ENCODE measurements at places on chromosomes 13 and 19.
A peak's percentile ranks its signal among the peaks of the same experiment; 100 is the strongest.

DNA sequence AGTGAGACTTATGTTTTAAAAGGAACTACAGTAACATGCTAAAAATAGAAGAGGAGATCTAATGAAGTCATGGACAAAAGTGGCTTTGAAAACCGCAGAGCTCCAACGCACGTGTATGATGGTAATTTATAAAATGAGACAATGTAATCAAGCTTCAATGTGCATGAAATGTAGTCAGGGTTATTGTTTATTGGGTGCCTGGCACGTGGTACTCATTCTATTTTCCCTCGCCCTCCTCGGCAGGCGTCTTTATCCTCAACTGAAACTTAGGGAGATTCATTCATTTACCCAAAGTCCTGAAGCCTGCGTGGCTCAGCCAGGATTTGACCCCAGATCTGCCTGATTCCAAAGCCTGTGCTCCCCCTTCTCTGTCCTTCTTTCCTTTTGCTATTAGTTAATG is 79.8 kb downstream of the CHST8 start:
- DNase-seq = no peak

- no peak for DNase-seq
Observed at GRCh38 chr19:45172173-45172572, 5.9 kb downstream of the TRAPPC6A start.

- DNase-seq = no peak
Observed at GRCh38 chr19:33375837-33376159, 2.3 kb downstream of the CEBPG start.

DNA sequence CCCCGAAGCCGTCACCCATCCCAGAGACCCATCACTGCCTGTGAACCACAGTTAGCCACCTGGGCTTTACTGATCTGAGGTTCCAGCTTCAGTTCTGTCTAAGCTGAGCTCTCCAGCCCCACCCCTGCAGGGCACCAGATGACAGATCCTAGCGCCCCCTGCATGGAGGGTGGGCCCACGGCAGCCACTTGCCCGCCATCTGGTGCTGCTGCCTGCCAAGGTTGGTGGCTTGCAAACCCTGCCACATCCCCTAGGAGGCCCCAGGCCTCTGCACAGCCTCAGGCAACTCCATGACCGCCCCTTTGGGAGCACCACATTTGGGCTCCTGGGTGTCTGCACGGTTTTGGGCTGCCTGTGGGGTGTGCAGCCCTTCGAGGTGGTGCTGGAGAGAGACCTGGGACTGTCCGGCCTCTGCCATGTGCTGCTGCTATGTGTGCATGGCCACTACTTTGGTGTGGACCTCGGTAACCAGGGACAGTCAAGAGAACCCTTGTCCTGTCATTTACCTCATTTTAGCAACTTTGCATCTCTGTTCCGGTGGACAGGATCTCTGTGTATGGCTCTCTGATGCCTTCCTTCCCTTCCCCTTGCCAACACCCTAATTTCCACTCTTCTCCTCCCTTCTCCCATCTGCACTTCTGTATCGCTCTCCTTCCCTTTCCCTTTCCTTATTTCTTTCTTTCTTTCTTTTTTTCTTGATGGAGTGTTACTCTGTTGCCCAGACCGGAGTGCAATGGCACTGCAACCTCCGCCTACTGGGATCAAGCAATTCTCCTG is 17.4 kb upstream of the SDHAF1 start:
- DNase-seq = peak; percentile 75

GRCh38 chr19:7943444-7944176 is at the start of gene TIMM44:
TSS of gene TIMM44 (minus strand) at chr19:7943666. CDS start at chr19:7943651, 15 bp downstream.
- peak; percentile 99 for DNase-seq

DNA sequence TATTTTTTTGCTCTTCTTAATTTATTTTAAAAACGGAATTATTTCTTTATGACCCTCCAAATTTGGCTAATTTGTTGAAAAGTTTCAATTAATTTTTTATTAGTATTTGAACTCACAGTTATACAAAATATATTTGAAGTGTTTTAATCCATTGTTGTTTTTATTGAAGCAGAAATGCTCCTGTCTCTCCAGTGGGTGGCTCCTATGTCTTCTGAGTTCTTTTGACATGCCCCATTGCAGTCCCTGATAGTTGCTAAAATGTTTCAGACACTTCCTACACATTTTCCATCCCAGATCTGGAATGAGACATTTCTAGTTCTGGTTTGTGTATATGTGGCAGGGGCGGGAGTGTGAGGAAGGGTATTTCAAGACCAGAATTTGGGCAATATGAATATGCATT is 579.4 kb upstream of the PRR20A start:
- no peak for DNase-seq

GRCh38 chr19:2148482-2149135 is 2.8 kb downstream of the AP3D1 start:
- no peak for DNase-seq

DNA sequence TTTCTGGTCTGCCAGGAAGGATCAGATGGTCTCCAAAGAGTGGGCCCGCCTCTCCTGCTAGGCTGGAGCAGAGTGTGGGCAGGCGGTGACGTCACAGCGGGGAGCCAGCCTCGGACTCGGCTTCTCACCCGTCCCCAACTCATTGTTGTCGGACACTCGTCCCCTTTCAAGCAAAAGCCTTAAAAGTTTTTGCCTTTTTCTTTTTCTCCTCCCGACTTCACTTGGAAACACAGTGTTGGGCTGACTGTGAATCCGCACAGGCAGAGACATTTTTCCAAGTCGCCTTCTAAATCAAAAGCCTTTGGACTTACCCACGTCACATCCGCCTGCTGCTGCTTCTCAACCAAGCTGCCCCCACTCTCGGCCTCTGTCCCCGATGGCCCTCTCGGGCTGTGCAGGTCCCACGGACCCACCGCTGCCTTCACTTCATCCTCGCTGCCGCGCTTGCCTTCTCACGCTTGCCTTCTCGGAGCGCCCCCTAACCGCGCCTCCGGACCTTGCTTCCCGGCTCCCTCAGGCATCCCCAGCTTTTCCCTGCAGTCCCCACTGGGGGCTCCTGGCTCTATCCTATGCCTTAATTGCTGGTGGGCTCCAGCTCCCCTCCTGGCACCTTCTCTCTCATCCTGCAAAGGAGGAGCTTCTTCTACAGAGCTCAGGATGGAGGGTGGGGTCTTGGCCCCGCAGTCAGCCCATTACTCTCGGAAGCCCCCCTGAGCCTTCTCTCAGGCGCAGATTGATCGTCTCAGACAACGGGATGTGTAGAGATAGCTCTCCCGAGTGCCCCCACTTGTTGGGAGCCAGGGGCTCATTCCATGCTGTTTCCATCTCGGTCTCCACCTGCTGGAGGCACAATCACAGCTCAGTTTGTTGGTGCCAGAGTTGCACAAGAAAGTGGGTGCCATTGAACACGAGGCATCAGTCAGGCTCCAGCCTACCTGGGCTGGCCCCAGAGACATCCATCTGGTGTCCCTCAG is 3.9 kb upstream of the ZNF135 start:
- DNase-seq = no peak

GRCh38 chr19:42201489-42202289 is 15.8 kb downstream of the DEDD2 start:
- no peak for DNase-seq

DNA sequence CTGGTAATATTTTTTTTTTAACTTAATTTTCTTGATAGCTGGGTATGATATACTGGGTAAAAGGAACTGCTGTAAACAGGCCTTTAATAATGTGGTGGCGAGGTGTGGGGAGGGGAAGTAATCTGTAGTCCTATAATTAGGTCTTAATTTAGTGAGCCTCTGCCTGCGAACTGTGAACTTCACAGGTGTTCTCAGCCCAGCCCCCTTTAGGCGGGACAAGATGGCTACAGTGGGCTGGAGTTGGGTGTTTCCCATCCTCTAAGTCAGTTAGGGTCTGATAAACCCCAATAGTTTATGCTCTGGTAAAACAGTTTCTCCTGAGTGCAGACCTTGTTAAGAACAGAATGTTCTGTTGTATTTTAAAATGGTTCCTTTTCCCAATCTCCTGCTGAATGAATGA is 97.6 kb upstream of the SERP2 start:
- DNase-seq = no peak

DNA sequence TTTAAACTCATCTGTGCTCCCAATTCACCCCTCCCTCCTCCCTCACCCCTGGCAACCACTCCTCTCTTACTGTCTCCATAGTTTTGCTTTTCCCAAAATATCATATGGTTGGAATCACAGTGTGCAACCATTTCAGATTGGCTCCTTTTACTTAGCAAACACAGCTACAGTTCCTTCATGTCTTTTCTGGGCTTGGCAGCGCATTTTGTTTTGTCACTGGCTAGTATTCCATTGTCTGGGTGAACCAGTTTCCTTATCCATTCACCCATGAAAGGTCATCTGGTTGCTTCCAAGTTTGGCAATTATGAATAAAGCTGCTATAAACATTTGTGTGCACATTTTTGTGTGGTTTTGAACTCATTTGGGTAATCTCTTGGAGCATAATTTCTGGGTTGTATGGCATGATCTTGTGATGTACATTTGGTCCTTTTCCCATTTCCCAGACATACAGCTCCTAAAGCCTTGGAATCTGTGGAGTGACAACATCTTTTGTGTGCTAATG is 23.9 kb upstream of the GAS6 start:
- no peak for DNase-seq

GRCh38 chr13:108895220-108895704 is 265.9 kb downstream of the MYO16 start:
- DNase-seq = no peak

DNA sequence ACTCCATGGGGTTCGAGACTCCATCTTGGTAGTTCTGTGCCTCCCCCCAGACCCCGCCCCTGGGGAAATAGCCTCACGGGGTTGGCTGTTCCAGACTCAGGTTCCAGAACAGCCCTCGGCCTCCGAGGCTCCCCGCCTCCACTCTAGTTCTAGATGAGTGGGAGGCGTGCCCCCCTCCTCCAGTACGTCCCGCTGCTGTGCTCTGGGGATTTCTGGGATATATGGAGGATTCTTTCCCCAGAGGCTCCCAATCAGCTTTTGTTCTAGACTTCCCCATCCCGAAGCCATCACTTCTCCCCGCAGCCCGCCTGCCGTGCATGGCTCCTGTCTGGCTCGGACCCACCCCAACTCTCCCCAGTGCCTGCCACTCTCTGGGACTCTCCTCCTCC is 1.9 kb upstream of the CACNG7 start:
- no peak for DNase-seq

GRCh38 chr13:111490611-111491010 is 170.2 kb downstream of the TEX29 start:
- DNase-seq = no peak

GRCh38 chr13:106373989-106374572 is 161.4 kb downstream of the EFNB2 start:
- no peak for DNase-seq

- DNase-seq = no peak
Observed at GRCh38 chr13:84985860-84986259, 813.4 kb downstream of the SLITRK6 start.

DNA sequence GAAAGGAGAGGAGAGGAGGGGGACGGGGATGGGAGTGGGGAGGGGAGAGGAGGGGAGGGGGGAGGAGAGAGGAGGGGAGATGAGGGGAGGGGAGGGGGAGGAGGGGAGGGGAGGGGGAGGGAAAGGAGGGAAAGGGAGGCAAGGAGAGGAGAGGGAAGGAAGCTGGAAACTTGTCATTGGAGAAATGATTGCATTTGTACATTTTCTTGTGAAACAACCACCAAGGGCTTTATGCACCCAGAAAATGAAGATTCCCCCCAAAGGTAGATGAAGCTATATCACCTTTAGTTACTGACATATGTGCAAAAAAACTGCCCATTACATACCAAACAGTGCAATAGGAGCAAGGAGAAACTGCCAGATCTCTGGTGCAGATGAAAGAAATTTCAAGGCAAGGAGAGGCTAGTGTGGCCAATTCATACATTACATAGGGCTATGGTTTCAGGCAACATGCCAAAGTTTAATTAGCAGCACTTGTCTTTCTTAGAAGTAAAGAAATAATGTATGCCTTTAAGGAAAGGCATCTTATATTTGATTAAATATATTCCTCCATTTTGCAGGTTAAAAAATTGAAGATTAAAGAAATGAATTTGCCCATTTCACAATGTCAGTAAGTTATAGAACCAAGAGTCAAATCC is 49.5 kb upstream of the STK24 start:
- DNase-seq = no peak

GRCh38 chr19:58059671-58060078 is 593 bp downstream of the ZNF135 start:
- DNase-seq = no peak

DNA sequence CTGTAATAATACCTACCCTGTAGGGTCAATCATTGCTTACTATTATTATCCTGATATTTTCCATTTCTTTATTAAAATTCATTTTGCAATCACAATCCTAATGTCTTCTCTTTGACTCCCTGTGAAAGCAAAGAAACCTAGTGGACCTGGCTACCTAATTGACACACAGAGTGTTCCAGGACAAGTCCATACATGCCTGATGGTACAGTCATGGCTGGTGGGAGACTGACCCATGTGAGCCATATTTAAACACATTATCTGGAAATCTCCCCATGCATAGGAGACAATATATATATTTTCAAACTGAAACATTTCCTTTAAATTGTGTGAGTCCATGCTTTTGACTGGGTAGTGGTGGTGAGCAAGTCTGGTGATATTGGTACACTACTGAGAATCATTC is 230.6 kb upstream of the DACH1 start:
- DNase-seq = no peak

GRCh38 chr19:50536662-50537305 is 23.1 kb upstream of the ASPDH start:
- no peak for DNase-seq

- peak; percentile 82 for DNase-seq
Observed at GRCh38 chr19:45076029-45076850, at the start of gene ZNF296. TSS of gene ZNF296 (minus strand) at chr19:45076478. CDS start at chr19:45076373, 105 bp downstream.

DNA sequence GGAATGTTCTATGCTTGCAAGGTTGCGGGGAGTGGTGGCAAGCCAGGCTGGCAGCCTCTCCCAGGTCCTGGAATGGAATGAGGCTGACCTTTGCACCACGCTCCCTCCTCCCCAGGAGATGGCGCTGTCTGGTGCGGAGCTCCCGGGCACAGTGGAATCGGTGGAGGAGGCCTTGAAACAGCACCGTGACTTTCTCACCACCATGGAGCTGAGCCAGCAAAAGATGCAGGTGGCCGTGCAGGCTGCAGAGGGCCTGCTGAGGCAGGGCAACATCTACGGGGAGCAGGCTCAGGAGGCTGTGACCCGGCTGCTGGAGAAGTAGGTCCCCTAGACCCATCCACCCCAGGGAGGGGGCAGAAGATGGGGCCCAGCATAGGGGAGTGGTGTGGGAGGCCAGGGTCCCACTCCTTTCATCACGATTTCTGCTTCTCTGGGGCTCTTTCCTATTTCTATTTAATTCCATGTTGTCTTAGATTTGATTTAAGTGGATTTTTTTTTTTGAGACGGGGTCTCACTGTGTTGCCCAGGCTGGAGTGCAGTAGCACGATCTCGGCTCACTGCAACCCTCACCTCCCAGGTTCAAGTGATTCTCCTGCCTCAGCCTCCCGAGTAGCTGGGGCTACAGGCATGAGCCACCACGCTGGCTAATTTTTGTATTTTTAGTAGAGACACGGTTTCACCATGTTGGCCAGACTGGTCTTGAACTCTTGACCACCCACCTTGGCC is 53.2 kb upstream of the SHKBP1 start:
- peak; percentile 88 for DNase-seq

- no peak for DNase-seq
Observed at GRCh38 chr13:112617754-112618375, 29.9 kb upstream of the TUBGCP3 start.

GRCh38 chr13:73880365-73880764 is 253.8 kb downstream of the KLF12 start:
- no peak for DNase-seq

- no peak for DNase-seq
Observed at GRCh38 chr13:104594806-104595205, 1528.6 kb upstream of the SLC10A2 start.

Measured in BE2C (cell line).